ENCODE measurements at places on chromosomes 2 and 18.

- DNase-seq, result no peak
Measured at GRCh38 chr2:134341476-134341875, 87.6 kb downstream of the MGAT5 start.

DNA sequence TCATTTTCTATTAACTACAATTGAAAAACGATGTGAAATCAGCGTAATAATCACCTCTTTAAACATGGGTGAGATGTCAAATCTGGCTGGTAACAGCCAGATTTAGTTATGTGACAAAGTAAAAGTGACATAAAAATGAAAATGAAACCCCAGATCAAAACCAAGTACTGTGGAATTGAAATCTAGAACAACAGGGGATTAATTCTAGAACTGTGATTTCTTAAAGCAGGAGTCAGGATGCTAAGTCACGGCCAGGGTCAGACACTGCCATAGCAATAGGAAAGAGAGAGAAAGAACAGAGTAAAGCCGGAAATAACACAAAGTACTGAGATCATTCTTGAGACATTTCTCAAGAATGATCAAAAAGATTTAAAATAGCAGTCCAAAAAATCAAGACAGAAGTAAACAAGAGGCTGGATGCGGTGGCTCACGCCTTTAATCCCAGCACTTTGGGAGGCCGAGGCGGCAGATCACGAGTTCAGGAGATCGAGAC, 1183.7 kb upstream of the NXPH2 start:
- no peak for DNase-seq

DNA sequence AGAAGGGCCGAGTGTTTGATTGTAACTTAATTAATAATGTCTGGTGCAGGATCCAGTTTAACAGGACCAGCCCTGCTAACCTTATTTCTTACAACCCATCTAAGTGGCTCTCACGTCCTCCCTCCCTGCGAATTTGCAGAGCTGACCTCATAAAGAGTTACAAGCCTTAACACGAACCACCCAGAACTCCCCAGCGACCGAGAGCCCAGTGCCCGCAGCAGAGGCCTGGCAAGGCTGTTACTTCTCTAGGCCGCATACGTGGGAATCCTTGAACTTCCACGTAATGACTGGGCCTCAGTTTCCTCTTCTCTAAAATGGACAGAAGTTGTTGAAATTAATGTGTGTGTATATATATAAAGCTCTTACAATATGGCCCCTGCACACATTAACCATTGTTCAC, 55.5 kb downstream of the PXDN start:
- no peak for DNase-seq

DNA sequence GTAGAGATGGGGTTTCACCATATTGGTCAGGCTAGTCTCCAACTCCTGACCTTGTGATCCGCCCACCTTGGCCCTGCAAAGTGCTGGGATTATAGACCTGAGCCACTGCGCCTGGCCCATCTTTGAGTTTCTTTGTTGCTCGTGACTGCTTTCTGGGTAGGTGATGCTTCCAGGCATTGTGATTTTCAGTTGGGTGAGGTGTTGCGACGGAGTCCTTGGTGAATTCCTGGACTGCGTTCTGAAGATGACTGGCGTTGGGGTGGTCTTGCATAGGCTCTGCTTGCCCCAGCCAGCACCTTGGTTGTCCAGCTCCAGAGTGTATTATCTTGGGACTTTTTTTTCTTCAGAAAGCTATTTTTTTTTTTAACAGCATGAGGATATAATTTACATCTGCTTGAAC, 103.4 kb downstream of the DCDC2C start:
- DNase-seq, result no peak

- DNase-seq, result no peak
Measured at GRCh38 chr2:241150660-241151530, 628 bp downstream of the PPP1R7 start.

GRCh38 chr2:151350579-151351195, 6.7 kb upstream of the TNFAIP6 start:
- no peak for DNase-seq

DNA sequence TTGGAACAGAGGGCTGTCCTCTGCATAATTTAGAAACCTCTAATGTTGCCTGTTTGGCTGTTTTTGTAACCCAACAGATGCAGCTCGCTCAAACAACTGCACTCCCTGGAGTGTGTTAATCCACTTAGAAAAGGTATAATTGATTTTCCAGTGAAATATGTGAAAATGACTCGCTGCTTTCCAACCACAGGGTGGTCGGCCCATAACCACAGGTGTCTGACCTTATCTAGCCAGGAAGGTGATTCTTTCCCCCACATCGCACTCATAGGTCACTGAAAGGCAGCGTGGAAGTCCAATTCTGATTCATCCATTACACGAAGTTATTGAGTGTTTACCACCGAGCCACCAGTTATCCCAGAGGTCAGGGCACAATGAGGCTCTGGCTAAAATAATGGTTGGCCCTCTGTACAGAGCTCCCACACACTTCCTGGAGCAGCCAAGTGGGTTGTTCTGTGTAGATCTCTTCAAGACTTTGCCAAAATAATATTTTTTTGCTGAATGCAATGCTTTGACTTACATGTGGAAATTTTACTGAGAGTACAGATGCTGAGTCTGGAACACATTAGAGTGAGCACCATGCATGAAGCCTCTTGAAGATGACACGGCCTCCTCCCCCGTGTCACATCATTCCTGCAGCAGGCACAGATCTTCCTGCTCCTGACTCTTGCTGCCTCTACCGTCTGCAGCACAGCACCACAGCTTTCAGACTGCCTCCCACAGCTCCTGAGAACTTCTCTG, 396.2 kb downstream of the ZNF516 start:
- DNase-seq, result no peak

DNA sequence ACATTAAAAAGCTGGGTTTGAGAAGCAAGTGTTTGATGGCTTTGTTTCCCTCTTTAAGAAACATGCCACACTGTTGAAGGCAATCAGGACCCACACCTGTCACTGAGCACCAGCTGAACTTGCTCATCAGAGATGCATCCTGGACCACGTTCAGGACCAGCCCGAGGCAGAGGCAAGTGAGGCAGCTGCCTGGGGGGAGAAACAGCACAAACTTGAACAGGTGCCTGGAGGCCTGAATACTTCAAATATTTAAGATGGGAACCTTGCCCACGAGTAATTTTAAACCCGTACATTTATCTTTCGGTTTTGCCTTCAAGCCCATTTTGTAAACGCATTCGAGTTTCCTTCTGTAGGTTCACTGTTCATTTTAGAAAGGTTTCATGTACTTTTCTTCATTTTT, 421.3 kb downstream of the NYAP2 start:
- no peak for DNase-seq

- no peak for DNase-seq
Measured at GRCh38 chr2:181120625-181121024, 140.2 kb downstream of the UBE2E3 start.

- peak; percentile 28 for DNase-seq
Measured at GRCh38 chr18:74342416-74343043, 26.9 kb downstream of the C18orf63 start.
